RPMI8226 (cell line): ENCODE measurements at places on chromosomes 11 and 22.

DNA sequence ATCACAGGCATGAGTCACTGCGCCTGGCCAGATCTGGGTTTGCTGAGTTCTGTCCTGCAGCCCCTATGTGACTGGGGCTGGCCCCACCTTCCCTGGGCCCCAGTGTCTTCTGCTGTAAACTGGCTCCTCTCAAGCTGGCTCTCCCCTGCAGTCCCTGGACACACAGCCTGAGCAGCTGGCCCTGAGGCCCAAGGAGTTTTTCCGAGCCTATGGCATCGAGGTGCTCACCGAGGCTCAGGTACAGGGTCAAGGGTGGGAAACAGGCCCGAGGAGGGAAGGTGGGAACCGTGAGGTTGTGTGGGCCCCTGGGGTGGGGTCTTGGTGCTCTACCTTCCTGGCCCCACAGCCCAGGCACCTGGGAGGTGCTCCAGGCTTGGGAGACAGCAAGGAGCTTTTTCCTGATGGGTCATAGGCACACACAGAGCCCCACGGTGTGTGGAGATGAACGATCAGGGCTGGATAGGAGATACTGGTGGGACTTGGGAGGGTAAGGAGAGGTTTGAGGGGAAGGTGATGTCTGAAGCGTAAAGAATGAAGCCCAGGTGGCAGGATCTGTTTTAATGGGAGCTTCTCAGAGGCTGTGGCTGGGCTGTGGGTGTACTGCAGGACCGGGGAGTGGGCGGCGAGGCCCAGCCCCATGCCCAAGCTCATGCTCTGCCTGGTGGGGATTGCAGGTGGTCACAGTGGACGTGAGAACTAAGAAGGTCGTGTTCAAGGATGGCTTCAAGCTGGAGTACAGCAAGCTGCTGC lies 6.4 kb upstream of the LZTR1 start:
- DNase-seq: no peak

GRCh38 chr22:49867303-49868265 lies 13.9 kb downstream of the ZBED4 start:
- DNase-seq: no peak

GRCh38 chr11:93704237-93704636 lies 37.1 kb downstream of the TAF1D start:
- no peak for DNase-seq

DNA sequence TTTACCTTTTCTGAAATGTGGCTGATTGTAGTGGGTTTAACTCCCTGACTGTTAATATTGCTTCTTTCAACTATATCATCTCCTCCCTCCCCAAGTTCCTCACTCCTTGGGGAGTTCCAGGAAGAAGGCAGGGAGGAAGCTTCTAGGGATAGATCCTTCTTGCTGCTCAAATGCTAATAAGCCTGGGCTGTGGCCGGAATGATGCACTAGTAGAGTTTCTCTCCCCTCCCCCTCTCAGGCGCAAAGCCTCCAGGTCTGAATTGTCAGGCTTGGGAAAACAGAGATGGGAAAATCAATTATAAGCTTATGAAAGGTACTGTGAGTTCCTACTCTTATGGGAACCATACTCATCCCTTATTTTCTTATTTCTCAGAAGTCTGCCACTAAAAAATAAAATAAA lies 30.8 kb downstream of the FEZ1 start:
- DNase-seq: no peak

- no peak for DNase-seq
Observed at GRCh38 chr11:127627629-127628457, 627.3 kb upstream of the KIRREL3 start.

DNA sequence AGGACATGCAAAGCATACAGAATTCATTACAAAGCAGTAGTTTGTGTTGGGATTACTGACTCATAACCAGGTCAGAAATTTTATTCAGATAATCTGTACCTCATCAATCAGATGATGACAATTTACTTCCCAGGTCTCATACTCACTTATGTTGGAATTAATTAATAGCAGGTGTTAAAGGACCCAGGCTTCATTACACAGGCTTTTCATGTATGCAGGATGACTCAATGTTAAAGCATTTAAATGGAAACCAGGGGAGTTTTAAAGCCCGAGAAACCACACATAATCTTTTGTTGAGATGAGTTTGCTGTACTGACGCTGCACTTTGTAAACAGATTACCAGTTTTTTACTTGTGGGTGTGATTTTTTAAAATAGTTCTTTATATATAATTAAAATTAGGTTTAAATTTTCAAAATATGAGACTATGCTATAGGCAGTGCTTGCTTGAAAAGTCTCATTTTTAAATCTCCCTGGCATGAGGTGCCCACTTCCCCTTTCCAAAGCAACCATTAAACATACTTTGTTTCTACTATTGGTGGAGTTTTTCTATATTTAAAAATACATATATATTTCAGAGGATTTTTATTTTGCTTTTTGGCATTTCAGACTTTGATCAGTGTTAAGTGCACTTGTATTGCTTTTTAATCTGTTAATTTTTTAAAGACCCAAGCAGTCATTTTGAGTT lies 41.0 kb downstream of the CEP57 start:
- DNase-seq: no peak

GRCh38 chr22:18111759-18112330 lies 1.2 kb downstream of the TUBA8 start:
- no peak for DNase-seq

DNA sequence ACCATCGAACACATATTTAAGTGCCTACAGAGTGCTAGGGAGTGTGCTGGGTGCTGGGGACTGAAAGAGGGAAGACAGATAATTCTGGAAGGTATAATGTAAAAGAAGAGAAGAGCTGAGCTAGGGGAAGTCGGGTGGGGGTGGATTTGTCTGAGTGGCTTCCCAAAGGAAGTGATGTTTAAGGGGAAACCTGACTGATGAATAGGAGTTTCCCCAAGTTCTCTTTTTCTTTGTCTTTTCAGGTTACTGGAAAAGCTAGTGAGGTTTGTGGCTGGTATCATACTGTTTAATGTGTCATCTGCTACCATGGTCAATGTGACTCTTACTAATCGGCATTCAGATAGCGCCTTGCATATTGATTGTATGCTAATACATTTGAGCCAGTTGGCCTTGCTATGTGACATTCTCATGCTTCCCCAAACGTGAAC lies 151.6 kb upstream of the MTMR2 start:
- DNase-seq: no peak

DNA sequence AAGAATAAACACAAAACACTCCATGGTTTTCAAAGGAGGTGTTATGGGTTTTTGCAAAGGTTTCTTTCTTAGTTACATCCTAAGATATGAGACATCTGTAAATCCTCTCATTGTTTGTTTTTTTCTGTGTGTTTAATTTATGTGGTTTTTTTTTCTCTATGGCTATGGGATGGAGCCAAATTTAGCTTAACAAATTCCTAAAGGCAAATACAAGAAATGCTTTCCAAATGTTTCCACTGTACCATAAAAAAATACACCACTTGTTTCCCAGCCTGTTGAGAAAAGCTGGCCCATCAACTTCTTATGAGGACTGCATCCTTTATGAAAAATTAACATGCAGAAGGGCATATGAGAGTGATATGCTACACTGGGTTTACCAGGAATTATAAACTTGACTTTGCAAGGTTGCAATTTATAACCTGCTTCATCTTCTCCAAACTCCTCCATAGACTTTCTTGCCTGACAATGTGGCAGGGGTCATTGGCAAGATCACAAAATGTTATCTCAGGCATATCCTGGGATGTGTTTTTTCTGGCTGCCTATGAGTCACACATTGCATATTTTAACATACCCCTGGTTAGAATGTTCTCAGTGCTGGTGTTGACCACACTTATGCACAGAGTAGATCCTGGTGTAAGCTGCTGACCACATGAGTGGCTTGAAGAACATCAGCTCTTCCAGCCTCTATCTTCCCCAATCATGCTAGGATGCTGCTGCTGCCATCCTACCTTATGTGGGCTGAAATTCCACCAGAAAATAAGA lies 137.6 kb upstream of the TTC12 start:
- DNase-seq: no peak

GRCh38 chr11:112814168-112814567 lies 147.1 kb upstream of the NCAM1 start:
- DNase-seq: no peak

- DNase-seq: no peak
Observed at GRCh38 chr11:92569726-92570125, 345.1 kb downstream of the FAT3 start.

- no peak for DNase-seq
Observed at GRCh38 chr22:41521126-41521525, 23.1 kb downstream of the POLR3H start.

DNA sequence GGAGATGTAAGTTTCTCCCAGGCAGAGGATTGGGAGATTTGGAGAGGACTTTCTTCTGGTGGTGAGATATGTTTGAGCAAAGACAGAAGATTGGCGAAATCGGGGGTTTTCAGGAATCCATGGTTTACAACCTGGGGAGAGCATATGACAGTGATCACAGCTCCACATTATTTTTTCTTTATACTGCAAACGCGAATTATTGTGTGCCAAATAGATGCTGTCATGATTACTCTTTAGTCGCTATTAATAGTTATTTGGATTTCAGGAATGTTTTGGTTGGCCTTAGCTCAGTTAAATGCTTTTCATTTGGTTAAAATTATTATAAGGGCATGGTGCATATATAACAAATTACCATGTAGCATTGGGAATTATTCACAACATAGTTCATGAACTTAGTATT lies 15.2 kb downstream of the ATXN10 start:
- no peak for DNase-seq

DNA sequence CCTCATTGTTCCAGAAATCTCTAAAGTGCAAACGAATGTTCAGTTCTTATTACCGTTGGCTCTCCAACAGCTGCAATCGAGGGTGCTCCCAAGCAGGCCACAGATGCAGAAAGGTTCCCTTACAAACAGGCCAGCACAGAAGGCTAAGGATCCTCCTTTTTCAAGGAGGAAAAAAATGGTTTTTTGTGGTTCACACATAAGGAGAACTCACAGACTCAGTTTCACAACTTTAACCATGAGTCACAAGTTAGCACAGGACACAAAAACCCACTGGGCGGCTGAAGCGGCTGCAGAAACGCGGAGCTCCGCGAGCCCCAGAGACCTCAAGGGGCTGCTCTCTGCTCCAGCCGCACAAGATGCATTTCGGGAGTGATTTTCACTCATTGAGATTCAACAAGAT lies 98.2 kb upstream of the PRR5 start:
- DNase-seq: no peak

- no peak for DNase-seq
Observed at GRCh38 chr11:11020747-11021149, 162.9 kb upstream of the ZBED5 start.

- no peak for DNase-seq
Observed at GRCh38 chr11:69654660-69655478, 13.9 kb downstream of the CCND1 start.

- DNase-seq: no peak
Observed at GRCh38 chr22:37940698-37941376, 12.6 kb downstream of the C22orf23 start.

DNA sequence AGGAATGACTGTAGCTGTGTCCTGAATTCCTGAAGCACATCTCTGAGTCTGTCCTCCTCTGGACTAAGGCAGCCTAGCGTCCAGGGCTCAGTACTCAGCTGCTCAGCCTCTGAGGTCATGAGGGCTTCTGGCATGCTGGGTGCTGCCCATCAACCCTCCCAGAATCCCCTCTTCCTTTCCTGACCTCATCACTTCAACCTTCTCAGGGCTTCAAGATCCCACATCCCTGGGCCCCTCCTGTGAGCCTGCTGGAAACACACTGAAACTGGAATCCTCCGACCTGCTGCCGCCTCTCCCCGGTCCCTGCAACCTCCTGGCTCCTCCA lies 803 bp downstream of the KRTAP5-8 start:
- no peak for DNase-seq

- DNase-seq: peak; percentile 92
Observed at GRCh38 chr11:3049430-3050243, 7.6 kb downstream of the CARS1 start.

- DNase-seq: peak; percentile 33
Observed at GRCh38 chr11:2376751-2377451, at the start of gene CD81. CD81 (plus strand) TSS chr11:2377310; CDS start chr11:2377550, 240 bp downstream.
